CD4-positive, alpha-beta T cell treated with Interleukin-2 at 100 ng/mL for 4 hours (primary cell): ENCODE measurements at places on chromosomes 7 and 10.
A peak's percentile ranks its signal among the peaks of the same experiment; 100 is the strongest.

- no peak for DNase-seq
Measured at GRCh38 chr7:67825356-67825755, 828.7 kb downstream of the TYW1 start.

GRCh38 chr7:47707583-47707982, 125.7 kb upstream of the TNS3 start:
- no peak for DNase-seq

- peak; percentile 53 for DNase-seq
Measured at GRCh38 chr7:3094701-3095445, 51.2 kb upstream of the CARD11 start.

DNA sequence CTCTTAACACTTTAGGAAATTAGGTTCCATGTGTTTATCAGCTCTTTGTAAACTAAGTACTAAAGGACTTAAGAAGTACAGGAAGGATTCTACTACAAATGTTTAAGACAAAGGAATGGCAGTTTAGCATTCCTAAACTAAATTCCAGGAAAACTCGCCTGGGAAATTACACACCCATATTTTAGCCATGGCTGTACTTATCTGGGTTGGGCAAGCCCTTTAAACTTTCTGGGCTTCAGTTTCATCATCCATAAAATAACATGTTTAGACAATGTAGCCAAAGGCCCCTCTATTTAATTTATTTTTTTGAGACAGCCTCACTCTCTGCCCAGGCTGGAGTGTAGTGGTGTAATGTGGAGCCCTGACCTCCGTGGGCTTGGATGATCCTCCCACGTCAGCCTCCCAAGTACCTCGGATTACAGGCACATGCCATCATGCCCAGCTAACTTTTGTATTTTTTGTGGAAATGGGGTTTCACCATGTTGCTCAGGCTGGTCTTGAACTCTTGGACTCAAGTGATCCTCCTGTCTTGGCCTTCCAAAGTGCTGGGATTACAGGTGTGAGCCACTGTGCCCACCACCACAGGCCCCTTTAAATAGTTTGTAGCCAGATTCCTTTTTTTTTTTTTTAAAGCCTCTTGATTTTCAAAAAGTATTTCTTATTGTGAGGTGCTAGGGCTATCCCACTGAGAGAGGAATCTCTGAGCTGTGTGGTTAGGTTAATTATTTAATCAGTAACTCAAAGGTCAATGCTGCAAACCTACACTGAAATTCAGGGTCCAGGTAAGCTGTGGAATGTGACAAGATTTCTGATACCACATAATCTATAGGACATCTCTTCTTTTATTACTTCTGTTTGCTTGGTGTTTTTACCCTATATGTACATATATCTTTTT, 32.1 kb downstream of the TMEM60 start:
- no peak for DNase-seq

- no peak for DNase-seq
Measured at GRCh38 chr10:65204999-65205398, 1683.8 kb downstream of the REEP3 start.

DNA sequence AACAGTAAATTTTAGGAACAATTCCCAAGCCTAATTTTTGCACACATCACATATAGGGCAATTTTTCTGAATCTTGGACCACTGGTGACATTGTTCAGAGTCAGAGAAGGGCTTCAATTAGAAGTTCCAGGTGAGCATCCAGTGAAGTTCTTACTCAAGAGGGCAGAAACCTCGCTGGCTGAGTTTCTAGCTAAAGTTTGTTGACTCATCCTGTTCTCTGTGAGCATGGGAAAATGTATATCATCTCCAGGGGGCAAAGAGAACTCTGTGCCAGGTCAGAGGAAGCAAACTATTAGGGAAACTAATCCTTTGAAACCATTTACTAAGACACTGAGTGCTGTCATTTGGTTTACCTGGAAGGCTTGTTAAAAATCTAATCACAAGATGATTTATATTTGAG, 695.6 kb upstream of the IGFBP3 start:
- DNase-seq: no peak

- DNase-seq: no peak
Measured at GRCh38 chr7:7321681-7322080, 139.3 kb downstream of the C1GALT1 start.

GRCh38 chr7:40447345-40447744, 312.5 kb downstream of the SUGCT start:
- DNase-seq: no peak

DNA sequence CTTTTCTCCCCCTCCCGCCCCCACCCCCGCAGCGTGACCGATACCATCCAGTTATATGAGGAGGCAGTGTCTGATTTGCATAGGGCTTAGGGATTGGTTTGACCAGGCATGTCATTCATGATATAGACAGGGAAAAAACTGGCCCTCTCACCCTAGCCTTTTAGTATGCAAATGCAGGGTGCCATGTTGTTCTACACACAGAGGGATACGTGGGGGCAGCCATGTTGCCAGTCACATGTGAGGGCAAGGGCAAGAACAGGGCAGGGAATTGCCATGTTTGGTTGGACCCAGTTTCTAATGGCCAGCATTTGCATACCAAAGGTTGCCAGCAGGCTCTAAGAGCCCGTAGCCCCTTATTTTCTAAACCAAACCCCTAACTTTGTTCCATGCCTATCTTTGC, 552.1 kb downstream of the SORCS1 start:
- DNase-seq: no peak

DNA sequence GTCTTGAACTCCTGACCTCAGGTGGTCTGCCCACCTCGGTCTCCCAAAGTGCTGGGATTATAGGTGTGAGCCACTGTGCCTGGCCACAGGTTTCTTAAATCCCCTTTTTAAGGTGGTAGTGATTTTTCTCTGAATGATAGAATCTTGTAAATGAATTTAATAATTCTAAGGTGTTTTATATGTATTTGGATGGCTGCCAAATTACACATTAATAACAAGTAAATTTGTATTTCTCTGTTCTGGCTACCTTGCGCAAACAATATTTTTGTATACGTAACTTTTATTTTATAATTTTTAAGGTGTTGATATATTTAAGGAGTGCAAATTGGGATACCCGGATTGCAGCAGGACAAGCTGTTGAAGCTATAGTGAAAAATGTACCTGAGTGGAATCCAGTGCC, 16.1 kb downstream of the BTAF1 start:
- no peak for DNase-seq

- DNase-seq: no peak
Measured at GRCh38 chr10:125533866-125534265, 149.1 kb downstream of the TEX36 start.

DNA sequence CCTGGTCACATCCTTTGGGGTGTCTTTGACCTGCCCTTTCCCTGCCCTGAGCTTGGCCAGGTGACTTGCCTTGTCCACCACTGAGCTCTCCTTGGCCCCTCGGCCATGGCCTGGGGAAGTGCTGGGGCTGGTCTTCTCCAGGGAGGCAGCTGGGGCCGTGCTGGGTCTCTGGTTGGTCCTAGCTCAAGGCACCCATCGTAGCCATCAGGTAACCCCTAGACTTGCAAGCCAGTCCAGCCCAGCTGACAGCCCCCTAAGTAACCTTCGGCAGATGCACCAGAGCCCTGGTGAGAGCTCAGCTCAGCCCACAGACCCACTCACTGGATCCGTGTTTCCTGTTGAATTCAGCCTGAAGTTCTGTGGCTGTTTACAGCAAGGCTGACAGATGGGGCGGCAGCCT, 176.2 kb upstream of the SHH start:
- no peak for DNase-seq

- DNase-seq: no peak
Measured at GRCh38 chr10:132612571-132613504, 75.3 kb downstream of the INPP5A start.

GRCh38 chr10:125823663-125824251, 411 bp downstream of the BCCIP start:
- DNase-seq: no peak

DNA sequence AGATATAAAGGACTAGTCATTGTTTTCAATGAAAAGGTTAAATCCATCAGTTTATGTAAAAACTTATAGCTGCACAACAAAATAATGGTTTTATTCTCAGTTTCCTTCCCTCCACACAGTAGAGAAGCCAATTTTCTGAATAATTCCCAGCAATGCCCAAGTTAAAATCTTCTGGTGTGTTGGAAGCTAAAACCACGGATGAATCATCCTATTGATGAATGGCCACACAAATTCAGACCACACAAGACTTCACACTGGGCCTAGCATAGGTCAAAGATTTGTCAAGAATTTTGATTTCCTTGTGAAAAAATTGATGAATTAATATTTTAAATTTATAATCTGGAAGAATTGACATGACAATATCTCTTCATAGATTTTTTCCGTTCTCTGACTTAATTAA, 617.6 kb downstream of the INHBA start:
- DNase-seq: no peak

DNA sequence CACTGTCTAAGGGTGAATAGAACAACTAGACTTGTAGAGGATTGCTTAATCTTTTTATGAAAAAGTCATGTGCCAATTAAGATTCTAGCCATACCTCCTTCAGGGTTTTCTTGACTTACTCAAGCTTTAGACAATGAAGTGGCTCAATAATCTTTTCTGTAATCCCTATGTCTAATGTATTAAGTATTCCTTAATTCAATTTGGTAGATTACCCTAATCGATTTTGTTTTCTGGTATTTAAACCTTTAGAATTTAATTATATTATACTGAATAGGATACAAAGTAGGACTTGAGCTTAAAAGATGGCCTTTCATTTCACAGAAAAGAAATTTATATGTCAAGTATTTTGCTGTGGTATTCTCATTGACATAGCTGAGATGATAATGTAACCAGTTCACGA, 597.9 kb upstream of the C7orf33 start:
- DNase-seq: no peak

DNA sequence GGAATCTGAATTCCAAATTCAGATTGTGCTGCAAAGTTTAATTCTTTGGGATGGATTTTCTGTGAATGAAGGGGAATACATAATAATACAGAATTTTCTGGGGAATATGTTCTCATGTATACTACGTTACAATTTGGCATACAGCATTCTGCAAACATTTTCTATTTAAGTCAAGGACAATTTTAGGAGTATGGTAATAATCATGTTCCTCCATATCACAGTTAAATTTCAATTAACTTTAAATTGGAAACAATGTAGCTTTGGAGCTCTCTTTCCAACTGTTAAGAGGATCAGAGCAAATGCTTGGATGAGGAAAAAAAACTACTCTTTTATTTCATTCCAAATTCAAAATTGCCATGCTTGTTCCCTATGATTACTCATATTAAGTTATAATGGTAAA, 217.5 kb downstream of the JAZF1 start:
- DNase-seq: no peak

DNA sequence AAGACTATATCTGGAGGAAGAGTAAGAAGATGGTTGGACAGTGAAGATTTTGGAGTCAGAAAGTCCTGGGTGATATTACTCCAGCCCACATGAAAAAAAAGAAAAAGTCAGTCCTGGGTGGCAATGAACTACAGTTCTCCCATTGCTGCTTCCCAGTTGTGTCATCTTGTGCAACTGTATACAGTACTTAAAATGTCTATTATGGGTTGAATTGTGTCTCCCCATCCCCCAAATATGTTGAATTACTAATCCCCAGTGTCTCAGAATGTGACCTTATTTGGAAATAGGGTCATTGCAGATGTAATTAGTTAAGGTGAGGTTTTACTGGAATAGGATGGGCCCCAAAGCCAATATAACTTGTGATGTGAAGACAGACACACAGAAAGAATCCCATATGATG, 15.6 kb downstream of the SEC23IP start:
- no peak for DNase-seq

DNA sequence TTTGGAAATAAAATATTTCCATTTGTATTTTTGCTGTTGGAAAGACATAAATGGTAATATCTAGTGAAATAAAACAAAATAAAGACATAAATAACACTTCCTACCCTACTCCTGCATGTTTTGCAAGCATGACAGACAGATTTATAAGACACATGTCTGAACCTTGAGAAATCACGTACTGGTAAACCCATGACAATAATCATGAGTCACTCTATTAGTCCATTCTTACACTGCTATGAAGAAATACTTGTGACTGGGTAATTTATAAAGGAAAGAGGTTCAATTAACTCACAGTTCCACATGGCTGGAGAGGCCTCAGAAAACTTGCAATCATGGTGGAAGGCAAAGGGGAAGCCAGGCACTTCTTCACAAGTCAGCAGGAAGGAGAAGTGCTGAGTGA, 942.2 kb downstream of the REEP3 start:
- no peak for DNase-seq

- no peak for DNase-seq
Measured at GRCh38 chr7:31190906-31191305, 138.8 kb downstream of the ADCYAP1R1 start.

GRCh38 chr7:150945171-150945852, 32.8 kb downstream of the KCNH2 start:
- no peak for DNase-seq

- no peak for DNase-seq
Measured at GRCh38 chr10:103673606-103674005, 180.1 kb downstream of the NEURL1 start.

DNA sequence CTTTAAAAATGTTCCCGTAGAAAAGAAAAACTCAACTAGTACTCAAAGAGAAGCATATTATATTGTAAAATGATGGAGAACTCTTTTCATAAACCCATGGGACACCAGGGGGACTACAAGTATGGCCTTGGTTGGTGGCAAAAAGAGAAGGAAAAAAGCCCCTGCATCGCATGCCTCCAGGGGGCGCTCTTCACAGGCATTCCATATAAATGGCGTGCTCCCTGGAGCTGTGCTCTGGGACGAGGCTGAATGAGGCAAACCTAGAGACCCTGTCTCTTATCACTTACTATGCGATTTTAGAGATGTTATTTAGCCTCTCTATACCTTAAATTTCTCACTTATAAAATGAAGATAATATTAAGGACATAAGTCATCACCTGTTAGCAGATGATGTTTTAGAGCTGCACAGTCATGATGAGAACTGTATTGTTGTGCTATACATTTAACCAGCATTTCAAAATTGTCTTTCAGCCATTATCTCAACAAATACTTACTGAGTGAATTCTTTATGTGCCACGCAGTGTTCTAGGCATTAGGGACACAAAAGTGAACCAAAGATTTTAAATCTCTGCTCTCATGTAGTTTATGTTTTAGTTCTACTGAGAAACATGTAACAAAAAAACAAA, 105.8 kb downstream of the ARHGAP21 start:
- DNase-seq: peak; percentile 46

GRCh38 chr10:7969623-7970022, 84.9 kb upstream of the GATA3 start:
- DNase-seq: no peak

GRCh38 chr10:48472501-48473069, 132.3 kb downstream of the ARHGAP22 start:
- no peak for DNase-seq

GRCh38 chr7:7565746-7566650, 686 bp upstream of the MIOS start:
- no peak for DNase-seq

- no peak for DNase-seq
Measured at GRCh38 chr10:34689053-34689452, 126.0 kb downstream of the PARD3 start.

GRCh38 chr7:24313777-24314176, 29.8 kb downstream of the NPY start:
- DNase-seq: no peak

GRCh38 chr10:4067531-4067930, 282.5 kb upstream of the KLF6 start:
- peak; percentile 34 for DNase-seq
